ENCODE measurements at places on chromosomes 2 and 18.

- no peak for DNase-seq
Measured at GRCh38 chr2:66494708-66495107, 59.8 kb downstream of the MEIS1 start.

- no peak for DNase-seq
Measured at GRCh38 chr18:31688606-31689005, 4.2 kb upstream of the B4GALT6 start.

DNA sequence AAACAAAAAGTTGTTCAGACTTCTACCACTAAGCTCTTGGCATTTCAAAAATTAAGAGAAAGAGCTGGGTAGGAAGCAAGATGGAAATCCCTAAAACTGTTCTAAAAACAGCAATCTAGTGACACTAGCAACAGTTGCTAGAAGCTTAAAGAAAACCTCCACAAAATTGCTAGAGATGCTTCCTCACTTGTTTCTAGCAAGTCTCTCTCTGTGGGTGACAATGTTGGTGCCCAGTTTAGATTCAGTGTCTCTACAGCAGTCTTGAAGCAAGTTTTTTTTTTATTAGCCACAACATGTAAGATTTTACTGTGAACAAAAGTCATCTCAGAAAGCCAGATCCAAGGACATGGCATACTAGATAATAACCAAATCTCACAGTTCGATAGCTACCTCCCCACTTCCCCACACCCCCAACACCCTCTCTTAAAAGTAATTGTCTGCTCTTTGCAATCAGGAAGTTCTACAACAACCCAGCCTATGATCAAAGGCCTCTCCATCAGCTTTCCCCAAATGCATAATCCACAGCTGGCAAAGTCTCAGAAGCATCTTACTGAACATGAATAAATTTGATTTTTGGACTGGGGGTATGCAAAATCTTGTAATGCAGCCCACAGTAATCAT is 70.0 kb downstream of the ANKRD44 start:
- no peak for DNase-seq

DNA sequence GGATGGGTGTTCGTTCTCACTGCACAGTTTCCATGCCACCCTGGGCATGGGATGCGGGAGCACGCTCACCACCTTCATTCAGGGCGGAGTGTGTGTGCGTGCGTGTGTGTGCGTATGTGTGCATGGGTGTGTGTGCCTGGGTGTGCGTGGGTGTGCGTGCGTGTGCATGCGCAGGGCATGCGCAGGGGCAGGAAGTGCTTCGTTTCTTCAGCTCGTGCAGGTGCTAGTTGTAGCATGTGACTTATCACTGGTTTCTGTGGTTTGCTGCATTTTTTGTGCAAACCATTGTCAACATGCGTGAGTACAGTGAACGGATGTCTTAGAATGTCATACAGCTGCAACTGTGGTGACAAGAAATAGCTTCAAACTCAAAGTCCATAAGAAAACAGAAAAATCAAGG is 179.5 kb downstream of the PTGR3 start:
- no peak for DNase-seq

DNA sequence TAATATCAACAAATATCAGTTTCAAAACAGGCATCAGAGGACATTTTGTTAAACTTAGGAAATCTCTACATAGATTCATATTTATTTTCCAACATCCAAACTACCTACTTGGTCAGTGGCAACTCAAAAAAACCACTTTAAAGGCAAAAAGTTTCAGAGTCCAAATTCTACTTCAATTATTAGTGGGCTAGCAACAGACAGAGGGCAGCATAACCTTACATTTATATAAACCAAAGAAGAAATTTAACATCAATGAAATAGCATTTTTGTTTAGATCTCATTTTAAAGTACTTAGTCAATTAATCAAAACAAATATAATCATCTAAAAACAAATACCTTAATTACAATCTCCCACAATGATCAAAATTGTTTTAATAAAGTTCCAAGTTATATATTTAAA is 33.3 kb downstream of the RTTN start:
- no peak for DNase-seq

DNA sequence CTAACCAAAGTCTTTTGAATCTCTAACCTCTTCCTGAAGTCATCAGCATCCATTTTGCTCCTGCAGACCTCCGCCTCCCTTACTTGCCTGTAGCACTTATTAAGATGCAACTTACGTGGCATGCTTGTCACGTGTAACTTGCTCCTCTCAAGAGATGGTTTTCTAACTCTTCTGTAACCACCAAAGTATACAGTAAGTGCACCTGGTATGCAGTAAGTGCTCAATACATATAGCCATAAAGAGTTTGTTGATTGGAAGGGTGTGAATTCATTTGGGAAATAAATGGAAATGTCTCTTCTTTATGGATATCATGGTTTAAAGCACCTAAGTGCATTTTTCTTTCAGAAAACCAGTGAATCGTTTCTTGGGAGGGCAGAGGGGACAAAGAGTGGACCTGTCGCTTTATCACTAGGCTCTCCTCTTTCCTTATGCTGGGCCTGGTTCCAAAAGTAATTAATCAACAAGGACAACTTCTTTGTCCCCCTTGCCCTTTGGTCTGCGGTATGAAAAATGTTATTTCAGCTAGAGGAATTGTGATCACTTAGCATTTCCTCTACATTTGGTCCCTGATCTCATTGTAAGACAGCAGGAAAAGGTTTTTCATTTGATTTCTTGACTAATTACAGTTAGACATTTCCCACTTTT is 370.0 kb upstream of the SPRED2 start:
- no peak for DNase-seq

DNA sequence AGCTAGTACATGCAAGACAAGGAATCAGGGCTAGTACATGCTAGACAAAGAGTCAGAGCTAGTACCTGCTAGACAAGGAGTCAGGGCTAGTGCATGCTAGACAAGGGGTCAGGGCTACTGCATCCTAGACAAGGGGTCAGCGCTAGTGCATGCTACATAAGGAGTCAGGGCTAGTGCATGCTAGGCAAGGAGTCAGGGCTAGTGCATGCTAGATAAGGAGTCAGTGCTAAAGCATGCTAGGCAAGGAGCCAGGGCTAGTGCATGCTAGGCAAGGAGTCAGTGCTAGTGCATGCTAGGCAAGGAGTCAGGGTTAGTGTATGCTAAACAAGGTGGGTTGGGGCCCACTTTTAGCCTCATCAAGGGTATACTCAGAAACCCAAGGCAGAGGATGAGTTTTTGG is 90.1 kb upstream of the FAM136A start:
- no peak for DNase-seq

GRCh38 chr2:96116424-96116878 is at the start of gene ADRA2B:
Gene ADRA2B (minus strand): TSS chr2:96116571. CDS start chr2:96116149, 422 bp downstream.
- no peak for DNase-seq

DNA sequence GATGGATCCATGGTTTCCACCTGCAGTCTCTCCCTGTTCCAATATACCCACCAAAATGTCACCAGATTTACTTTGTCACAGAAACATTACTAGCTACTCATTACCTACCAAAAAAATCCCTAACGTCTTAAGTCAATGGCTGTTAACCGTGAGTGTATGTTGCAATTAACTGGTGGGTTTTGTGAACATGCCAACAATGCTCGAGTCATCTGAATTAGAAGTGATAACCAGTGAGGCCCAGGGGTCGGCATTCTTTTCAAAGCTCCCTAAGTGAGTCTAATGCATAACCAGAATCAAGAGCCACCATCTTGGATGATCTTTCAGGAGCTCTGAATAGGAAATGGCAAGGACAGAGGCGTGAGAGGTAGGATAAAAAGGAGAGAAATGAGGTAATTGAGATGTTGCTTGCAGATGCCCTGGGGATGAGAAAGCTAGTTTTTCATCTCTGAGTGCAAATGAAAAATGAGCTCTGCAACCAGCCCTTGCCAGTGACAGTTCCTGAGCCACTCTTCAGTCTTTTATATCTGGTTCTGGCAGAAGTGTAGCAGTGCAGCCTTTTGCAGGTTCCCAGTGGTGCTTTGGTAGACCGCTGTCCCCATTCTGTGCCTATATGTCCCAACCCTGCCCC is 130.0 kb upstream of the RND3 start:
- DNase-seq, result no peak

DNA sequence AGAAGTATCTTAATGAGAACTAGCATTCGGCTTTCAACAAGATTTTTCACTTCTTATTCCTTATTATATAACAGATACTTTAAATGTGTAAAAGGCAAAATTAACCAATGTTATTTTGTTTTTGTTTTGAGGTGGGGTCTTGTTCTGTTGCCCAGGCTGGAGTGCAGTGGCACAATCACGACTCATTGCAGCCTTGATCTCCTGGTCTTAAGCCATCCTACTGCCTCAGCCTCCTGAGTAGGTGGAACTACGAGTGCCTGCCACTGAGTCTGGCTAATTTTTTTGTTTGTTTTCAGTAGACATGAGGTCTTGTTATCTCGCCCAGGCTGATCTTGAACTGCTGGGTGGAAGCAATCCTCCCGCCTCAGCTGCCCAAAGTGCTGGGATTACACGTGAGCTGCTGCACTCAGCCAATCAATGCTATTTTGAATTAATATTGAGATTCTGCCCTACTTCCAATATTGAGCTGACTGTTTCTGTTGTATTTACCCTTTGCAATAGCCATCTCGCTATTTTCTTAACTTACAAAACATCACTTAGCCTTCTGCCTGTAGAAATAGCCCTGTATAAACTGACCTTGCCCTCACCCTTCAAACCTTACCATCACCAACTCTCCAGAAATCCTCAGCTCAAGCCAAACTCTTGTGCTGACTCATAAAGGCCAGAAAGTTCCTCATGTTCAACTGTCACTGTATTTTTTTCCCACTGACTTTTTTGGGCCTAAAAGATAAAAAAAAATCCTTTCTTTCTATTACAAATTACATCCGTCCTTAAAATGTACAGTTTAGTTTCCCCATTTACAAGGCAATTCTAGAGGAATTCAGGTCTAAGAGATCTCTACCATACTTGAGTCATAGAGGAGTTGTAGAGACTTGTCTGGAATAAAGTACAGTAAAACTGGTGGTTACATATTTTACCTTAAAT is 94.3 kb downstream of the OLA1 start:
- DNase-seq, result no peak

DNA sequence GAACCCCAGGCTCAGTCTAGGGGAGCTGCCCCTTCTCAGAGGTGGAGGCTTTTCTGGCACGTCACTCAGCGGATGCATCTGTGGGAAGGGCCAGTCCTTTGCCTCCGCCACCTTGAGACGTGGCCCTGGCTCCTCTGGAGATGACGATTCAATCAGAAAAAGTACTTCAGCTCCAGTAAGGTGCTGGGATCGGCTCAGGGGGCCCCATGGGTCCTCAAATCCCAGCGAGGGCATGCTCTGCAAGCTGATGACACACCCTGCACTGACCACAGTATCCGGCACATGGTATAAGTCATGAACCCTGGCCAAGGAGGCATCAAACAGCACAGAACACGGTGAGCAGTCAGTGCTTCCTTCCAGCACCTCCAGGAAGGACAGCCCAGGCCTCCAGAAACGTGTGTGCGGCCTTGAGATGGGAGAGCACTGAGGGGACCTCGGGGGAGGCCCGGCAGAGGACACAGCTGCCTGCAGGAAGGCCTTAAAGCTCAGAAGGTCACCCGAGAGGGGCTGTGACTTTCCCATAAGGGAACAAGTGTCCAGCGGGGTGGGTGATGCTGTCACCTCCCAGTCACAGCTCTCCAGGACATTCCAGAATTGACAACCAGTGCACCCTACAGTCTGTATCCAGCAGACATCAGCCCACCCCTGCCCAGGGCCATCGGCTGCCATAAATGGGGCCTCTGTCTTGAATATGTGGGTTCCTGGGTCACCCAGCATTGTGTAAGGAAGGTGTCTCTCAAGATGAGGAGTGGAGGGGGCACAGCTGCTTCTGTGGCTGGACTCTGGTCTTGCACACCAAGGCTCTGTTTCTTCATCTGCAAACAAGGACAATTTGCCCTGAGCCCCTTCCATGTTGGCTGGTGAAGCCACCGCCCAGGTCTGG is 205.8 kb downstream of the NDUFA10 start:
- no peak for DNase-seq

DNA sequence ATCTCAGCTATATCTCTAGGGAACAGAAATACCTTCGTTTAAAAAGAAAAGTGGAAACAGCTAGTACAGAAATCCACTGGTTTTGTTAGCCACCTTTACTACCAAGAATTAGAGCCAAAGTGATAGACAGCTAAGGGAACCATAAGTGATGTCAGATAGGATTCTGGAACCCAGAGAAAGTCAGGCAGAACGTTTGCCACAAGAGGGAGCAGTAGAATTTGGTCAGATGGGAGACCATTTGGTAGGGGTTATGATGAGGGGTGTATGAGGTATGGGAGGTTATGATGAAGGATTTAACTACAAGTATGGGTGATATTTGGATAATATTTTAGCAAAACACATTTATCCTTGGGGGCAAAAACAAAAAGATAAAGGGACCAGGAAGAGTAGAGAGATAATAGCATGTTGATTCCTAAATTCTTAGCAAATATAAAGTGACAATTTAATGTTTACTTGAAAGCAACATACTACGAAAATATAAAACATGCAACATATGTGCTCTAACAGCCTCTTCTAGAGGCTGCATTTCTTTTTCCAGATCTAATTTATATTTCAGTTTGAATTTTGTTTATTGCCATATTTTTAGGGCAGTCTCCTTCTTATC is 3.3 kb downstream of the SLC8A1 start:
- DNase-seq, result peak; percentile 50

DNA sequence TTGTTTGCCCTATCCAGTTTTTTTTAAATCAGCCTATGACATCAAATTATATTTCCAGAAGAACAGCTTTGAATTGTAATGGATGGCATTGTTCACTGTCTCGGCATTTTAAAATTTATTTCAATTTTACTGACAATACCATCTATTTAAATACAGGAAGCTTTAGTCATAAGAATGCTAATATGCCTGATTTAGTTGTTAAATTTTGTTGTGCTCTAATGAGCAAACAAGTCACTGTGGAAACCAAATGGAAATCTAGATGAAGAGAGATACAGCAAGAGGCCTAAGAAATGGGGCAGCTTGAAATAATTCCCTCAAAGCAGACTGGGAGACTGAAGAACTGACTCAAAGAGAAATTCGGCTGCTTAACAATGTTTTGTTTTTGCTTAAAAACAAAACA is 76.8 kb downstream of the OSBPL6 start:
- no peak for DNase-seq

DNA sequence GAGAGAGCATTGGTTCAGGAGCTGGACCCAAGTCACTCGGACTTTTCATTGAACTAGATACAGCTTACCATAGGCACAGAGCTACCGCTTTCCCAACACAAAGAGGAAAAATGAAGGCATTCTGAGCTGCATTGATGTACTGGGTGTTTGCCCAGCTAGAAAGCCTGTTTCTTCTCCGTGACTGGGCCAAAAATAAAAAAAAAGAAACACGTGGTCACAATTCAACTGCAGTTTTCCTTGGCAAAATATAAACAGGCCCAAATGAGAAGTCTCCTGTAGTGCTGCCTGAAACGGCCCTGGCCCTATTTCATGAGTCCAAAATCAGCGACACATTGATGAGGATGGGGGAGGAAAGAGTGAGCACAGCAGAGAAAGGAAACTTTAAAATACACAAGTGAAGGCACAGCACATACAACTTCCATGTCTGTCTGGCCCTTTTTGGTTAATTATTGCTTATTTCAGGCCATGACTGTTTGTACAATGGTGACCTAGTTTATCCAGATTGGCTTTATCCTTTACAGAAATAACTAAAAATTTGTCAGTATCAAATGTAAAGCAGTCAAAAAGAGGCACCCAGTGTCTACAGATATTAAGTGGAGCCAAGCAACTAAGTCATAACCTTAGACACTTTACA is 179.7 kb downstream of the ICOS start:
- no peak for DNase-seq

GRCh38 chr2:112821682-112822081 is 14.9 kb downstream of the IL1B start:
- no peak for DNase-seq

- no peak for DNase-seq
Measured at GRCh38 chr2:239509373-239510143, 108.7 kb upstream of the HDAC4 start.

- DNase-seq, result no peak
Measured at GRCh38 chr2:240925568-240926515, 19.7 kb downstream of the CROCC2 start.

GRCh38 chr2:39059366-39059952 is 61.4 kb downstream of the SOS1 start:
- peak; percentile 48 for DNase-seq

Measured in COR-L47 (cell line).